ENCODE measurements at places on chromosomes 1 and 21.

GRCh38 chr1:212722270-212722957 is 22.8 kb upstream of the BATF3 start:
- no peak for DNase-seq

DNA sequence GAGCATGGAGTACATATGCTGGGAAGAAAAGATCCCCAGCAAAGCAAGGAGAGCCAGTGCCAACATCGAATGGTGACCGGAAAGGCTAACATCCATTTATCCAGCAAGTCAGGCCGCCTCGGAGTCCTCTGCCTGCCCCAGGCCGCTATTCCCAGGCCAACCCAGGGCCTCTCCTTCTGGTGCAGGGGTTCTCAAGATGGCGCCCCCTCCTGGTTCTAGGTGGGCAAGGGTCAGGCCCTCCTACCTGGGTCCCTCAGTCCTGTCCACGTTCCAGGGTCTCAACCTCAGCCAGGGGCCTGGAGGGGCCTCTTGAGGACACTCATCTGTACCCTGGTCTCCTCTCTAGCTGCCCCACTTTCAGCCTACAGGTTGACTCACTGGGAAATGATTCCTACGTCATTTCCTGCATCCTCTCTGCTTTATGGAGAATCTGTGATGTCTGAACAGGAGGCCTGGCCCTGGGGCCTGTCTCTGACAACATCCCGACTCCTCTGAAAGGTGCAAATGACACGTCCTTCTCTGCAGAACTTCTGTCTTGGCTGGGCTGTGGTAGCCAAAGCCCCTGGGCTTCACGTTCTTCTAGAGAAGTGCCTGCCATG is 145.3 kb downstream of the PSMG1 start:
- no peak for DNase-seq

GRCh38 chr1:226217273-226217672 is 6.2 kb upstream of the MIXL1 start:
- no peak for DNase-seq

DNA sequence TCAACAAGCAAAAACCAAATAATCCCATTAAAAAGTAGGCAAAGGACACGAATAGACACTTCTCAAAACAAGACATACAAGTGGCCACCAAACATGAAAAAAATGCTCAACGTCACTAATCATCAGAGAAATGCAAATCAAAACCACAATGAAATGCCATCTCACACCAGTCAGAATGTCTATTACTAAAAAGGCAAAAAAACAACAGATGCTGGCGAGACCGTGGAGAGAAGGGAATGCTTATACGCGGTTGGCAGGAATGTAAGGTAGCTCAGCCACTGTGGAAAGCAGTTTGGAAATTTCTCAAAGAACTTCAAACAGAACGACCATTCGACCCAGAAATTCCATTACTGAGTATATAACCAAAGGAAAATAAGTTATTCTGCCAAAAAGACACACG is 145.1 kb upstream of the EDN2 start:
- DNase-seq, result no peak

GRCh38 chr1:48019714-48020315 is 22.6 kb upstream of the TRABD2B start:
- DNase-seq, result peak; percentile 53

GRCh38 chr21:26164311-26164710 is 6.3 kb downstream of the APP start:
- no peak for DNase-seq

DNA sequence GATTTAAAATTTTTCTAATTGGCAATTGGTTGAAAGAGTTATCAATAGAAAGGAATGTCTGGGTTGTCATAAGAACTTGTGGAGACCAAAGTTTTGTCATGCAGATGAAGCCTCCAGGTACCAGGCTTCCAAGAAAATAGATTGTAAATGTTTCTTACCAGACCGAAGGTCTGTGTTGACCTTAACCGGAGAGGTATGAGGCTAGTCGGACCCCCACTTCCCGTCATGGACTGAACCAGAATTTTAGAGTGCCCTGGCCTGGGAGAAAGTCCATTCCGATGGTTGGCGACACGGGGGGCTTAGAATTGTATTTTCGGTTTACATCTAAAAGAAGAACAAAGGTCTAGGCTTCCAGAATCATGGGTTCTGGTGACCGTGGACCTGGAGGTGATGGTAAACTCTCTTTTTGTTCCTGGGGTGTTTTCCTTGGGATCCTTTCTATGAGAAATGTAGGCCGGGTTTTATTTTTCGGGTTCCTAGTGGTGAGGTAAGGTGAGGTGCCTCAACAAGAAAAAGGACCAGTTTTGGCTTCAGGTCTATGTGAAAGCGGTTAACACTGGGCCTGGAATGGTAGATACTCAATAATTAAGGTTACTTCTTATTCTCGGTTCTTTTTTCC is 405 bp upstream of the UHMK1 start:
- no peak for DNase-seq

- no peak for DNase-seq
Measured at GRCh38 chr21:34846601-34847112, 177.9 kb downstream of the CLIC6 start.

GRCh38 chr1:5646486-5647149 is 345.6 kb downstream of the NPHP4 start:
- no peak for DNase-seq

DNA sequence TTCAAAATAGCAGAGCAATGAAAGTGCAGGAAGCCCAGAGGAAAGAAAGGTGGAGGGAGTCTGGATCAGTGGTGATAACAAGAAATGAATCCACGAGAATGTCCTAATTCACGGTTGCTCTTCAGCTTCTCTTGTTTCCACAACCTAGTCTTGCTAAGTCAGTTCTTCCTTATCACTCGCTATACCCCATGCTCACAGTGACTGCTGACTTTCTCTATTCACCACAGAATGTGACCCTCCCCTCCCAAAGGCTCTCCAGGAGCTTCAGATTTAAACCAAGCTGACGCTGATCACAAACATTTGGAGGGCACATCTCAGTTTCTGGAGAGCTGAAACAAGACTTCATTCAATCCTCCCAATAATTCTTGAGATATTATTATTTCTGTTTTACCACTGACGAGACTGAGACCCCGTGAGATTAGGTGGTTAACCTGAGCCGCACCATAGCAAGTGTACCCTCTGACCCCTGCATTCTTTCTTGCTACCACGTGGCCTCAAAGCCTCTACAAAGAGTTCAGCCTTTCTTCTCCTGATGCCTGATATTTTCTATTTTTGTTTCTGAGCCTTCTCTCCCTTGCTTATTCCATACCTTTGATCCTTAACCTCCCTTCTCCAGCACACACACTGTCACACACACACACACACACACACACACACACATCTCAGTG is 10.7 kb upstream of the CCN1 start:
- no peak for DNase-seq

- DNase-seq, result no peak
Measured at GRCh38 chr1:198523182-198523950, 17.1 kb downstream of the ATP6V1G3 start.

DNA sequence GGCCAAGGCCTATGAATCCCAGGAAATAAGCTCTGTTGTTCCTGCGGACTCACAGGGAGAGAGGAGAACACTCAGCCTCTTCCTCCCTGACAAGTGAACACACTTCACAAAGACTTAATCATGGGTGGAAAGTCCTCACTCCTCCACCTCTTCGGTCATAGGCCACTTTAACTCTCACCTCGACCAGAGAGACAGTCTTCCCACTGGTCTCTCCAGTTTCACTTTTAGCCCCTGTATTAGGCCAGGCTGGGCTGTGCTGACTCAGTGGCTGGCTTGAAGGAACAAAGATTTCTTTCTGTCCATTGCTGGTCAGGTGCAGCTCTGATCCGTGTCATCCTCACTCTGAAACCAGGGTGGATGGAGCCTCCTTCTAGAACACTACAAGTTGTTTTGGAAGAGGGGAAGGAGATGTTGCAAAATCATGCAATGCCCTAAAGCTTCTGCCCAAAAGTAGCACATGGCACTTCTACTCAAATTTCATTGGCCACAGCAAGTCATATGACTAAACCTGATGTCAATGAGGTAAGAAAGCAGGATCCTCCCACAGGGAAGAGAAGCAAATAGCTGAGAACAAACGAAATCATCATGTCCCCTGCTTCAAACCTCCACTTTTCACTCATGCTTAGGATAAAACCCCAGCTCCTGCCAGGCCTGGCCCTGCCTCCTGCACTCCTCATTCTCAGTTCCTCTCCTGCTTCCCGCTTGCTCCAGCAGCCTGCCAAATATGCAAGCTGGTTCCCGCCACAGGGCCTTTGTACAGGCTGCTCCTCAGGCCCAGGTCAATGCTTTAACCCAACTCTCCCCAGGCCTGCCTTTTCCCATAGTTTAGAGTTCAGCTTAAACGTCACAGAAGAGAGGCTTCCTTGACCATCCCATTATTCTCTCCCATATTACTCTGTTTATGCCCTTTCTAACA is 150.5 kb upstream of the RUNX3 start:
- DNase-seq, result no peak

DNA sequence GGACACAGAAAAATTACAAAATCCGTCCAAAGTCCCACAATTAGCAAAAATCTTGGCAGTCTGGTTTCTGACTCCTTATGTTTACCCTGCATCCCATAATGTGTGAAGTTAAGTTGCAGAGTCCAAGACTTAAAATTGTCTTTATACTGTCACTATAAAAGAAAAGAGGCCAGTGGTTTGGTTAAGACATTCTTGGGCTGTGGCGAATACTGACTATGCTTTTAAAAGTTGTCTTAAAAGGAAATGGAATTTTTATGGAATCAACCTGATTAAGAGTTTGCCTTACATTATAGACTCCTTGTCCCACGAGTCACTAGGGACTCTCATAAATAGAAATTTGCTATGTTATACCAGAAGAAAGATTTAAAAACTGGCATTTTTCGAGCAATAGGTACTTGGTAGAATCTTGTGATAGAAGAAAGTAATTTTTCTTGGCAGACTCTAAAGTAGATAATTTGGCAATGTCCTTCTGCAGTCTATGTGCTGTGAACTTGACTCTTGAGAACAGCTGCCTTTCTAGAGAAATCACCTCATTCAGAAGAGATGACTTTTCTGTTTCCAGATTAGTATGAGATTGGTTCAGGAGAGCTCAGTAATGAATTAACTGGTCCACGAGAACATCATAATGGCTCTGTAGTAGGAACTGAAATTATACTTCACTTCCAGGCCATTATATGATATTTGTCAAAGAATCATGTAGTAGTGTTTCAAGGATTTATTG is 31.8 kb downstream of the NTNG1 start:
- no peak for DNase-seq

GRCh38 chr21:42003051-42003461 is 7.1 kb downstream of the ZBTB21 start:
- DNase-seq, result no peak

DNA sequence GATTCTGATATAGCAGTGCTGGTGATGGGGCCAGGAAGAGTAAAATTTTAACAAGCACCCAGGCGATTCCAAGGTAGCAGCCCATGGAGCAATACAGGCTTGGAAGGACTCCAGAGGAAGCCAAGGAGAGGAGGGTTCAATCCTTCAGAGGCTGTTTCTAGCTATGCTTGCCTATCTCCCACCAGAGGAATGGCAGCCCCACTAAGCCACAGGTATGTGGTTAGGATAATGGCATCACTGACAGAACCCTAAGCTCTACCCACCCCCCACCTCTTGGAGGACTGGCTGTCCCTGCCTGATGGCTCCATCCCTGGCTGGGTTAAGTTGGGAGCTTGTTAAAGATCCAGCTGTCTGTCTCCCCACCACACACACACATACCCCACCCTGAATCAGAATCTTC is 19.3 kb upstream of the PTAFR start:
- DNase-seq, result no peak

GRCh38 chr1:154730259-154730658 is 122.3 kb upstream of the ADAR start:
- DNase-seq, result no peak

DNA sequence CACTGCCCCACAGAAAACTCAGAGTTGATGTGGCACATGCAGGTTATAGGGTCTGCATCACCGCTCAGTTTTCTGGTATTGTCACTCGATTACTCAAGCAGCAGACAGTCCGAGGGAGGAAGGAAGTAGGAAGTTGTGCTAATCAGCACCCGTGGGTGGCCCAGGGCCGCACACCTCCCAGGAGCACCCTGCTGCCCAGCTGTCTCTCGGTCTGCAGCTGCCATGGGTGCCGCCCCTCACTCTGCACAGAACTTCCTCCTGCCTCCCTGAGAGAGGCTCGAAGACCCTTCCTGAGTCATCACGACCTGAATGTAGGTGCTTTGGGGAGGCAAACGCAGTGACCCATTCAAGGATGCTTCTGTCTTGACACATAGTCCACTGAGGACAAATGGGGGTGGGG is 4.2 kb upstream of the TFF3 start:
- no peak for DNase-seq

DNA sequence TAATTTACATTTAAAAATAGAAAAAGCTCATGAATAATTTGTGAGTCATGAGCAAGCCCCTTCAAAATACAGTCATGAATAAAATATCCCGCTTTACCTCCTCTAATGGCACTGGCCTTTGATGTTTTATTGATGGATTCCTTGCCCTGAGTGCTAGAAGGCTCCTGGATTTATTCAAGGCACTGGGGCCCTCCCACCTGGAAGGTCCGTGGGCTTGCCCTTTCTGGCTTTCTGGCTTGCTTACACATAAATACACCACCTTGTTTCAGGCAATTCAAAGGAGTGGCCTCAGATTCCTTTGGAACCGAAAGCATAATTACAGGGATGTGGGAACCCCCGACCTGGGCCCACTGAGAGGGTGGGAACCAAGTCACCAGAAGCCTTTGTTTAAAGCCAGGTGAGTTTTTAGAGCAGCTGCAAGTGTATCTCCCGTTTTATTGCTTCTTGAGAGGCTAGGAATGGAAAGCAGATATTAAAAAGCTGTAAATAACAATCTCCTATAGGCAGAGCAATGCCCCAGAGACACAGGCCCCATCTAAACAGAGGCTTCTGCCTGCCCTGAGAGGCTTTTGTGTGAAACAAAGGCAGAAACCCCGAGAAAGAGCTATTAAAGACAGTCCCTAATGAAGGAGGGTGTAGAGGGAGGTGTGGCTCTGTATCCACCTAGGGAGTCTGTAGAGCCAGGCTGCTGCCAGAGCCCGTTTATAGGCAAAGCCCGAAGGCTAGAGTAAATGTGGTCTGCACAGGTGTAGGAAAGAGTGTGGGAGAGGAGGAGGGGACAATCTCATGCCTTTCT is 126.4 kb downstream of the FAM78B start:
- no peak for DNase-seq

GRCh38 chr21:43979654-43980053 is 32.5 kb upstream of the TRAPPC10 start:
- DNase-seq, result no peak

GRCh38 chr1:159040206-159040605 is 30.5 kb downstream of the IFI16 start:
- DNase-seq, result no peak

DNA sequence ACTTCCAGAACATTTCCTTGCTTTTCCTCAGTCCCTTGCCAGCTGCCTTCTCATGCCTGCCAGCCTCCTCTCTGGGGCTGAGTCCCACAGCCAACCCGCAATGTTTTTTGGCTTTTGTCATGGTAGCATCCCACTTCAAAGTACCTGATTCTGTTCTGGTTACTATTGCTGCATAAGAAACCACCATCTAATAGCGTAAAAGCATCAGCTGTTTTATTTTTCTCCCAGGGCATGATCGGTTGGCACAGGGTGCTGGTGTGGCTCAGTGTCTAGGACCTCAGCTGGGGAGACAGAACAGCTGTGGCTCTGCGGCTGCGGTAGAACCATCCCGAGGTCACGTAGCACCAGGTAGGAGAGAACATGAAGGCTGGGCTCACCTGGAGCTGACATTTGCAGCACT is 8.9 kb upstream of the PRMT2 start:
- no peak for DNase-seq

- DNase-seq, result no peak
Measured at GRCh38 chr1:145901312-145902021, 8.4 kb downstream of the ITGA10 start.
